ENCODE measurements at places on chromosomes 4 and X.

DNA sequence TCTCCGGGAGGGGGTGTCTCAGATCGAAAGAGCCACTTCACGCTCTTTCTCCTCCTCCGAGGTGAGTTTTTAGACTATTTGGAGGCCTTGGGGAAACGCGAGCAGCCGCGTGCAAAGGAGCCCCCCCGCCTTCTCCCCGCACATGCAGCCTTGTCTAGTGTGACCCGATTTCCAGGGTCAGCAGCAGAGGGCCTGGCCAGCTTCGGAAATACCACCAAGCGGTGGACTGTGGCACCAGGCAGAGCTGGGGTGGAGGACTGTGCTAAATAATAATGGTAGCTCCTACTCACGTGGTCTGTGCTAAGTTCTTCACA is 79.3 kb upstream of the BCOR start:
- no peak for DNase-seq

- DNase-seq: peak; percentile 4
Observed at GRCh38 chr4:147518846-147519767, 38.2 kb downstream of the EDNRA start.

DNA sequence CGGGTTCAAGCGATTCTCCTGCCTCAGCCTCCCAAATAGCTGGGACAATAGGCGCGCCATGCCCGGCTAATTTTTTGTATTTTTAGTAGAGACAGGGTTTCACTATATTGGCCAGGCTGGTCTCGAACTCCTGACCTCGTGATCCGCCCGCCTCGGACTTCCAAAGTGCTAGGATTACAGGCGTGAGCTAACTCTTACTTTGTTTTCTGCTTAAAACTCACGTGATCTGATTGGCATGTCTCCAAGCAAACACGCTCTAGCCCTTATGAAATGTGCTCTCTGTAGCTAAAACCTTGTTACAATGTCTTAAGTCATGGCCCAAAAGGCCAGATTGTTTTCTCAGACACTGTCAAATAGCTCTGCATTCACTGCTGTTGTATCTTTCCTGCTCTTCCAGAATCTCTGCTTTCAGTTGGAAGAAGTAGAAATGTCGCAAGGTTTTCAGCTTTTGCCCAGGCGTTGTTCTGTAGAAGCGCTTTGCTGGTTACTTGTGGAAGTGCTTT is 39.7 kb upstream of the OGT start:
- no peak for DNase-seq

GRCh38 chr4:41122775-41123174 is 91.6 kb downstream of the APBB2 start:
- no peak for DNase-seq

- no peak for DNase-seq
Observed at GRCh38 chr4:175280153-175280552, 362.0 kb downstream of the ADAM29 start.

GRCh38 chr4:89295415-89295927 is 12.1 kb downstream of the GPRIN3 start:
- DNase-seq: no peak

- no peak for DNase-seq
Observed at GRCh38 chrX:20237864-20238263, 28.8 kb downstream of the RPS6KA3 start.

- no peak for DNase-seq
Observed at GRCh38 chrX:48460606-48461005, 9.5 kb downstream of the SLC38A5 start.

- DNase-seq: no peak
Observed at GRCh38 chr4:98501383-98501782, 157.0 kb downstream of the TSPAN5 start.

- DNase-seq: no peak
Observed at GRCh38 chr4:140004549-140004895, 149.5 kb downstream of the MAML3 start.

DNA sequence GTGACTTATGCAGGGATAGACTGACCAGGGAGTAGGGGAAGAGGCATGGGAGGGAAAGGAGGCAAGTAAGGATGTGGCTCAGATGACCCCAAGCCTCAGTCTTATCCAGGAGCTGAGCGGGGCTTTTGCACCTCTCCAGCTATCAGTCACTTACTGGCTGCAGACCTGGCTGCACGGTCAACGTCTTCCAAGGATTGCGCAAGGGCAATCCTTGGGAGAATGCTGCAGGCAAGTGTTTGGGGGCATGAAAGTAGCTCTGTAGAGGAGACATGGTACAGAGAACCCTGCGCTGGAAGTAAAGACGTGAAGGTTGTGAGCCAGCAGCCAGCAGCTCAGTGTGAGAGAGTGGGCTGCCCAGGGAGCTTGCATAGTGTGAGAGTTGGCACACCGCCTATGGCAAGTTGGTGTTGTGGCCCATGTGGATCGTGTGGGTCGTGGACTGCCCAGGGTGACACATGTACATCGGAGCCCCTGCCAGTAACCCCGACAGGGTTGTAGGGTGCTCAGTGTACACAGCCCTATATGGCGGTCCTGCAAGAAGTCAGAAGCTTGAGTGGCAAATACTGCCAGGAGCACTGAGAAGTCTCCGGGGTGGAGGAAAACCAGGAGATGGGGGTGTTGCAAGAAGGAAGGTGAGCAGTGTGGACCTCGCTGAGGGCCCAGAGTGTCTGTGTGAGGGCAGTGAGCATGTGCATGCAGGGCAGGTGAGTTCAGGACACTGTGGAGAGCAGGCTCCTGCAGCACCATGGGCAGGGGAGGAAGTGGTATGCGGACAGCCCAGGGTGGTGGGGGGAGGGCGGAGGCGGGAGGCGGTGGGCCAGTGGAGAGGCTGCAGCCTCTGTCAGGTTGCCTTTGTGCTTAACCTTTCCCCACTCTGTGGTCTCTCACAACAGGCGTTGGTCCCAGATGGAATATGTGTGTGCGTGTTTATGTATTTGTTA is 50.9 kb downstream of the KIT start:
- no peak for DNase-seq

DNA sequence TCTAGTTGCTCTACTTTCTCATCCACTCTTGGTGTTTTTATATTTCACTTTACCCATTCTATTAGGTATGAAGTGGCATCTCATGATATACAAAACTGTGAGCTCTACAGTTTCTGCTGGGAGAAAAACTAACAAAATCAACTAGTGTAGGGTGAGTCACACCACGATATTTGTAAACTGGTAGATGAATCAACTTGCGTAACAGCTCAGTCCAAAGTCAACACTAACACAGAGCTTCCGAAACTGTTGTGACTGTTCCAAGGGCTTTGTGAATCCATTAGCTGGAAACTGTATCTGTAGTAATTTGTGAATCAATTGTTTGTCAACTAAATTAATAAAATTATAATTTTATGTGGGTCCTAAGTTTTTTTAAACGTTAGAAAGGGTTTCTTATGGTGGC is 119.8 kb upstream of the TSPAN5 start:
- no peak for DNase-seq

GRCh38 chr4:125062115-125063050 is 252.4 kb upstream of the FAT4 start:
- no peak for DNase-seq

GRCh38 chrX:148695255-148695654 is 194.8 kb downstream of the AFF2 start:
- DNase-seq: no peak

DNA sequence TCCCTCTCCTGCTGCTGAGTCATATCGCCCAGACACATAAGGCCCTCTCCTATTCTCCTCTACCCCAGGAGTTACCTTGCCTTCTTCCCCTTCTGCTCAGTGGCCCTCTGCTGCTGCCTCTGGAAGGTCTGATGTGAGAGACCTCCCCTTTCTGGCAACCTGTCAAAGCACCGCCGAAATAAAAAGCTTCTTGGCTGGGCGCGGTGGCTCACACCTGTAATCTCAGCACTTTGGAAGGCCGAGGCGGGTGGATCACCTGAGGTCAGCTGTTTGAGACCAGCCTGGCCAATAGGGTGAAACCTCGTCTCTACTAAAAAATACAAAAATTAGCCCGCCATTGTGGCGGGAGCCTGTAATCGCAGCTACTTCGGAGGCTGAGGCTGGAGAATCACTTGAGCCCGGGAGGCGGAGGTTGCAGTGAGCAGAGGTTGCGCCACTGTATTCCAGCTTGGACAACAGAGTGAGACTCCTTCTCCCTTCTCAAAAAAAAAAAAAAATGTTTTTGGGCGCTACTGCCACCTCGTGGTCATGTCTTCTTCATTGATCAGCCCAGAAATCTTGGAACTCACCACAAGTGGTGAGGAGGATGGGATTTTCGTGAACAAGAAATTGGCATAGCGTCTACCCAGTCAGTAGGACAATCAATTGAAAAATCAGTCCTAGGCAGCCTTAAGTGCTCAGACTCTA is 8.6 kb upstream of the ZXDA start:
- no peak for DNase-seq

DNA sequence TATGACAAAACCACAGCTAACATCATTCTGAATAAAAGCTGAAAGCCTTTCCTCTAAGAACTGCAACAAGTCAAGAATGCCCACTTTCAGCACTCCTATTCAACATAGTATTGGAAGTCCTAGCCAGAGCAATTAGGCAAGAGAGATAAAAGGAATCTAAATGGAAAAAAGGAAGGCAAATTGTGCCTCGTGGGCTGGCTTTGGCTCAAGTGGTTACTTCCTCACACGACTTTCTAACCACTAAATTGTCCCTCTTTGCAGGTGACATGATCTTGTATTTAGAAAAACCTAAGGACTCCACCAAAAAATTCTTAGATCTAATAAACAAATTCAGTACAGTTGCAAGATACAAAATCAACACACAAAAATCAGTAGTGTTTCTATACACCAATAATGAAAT is 57.2 kb downstream of the SCML2 start:
- DNase-seq: no peak

DNA sequence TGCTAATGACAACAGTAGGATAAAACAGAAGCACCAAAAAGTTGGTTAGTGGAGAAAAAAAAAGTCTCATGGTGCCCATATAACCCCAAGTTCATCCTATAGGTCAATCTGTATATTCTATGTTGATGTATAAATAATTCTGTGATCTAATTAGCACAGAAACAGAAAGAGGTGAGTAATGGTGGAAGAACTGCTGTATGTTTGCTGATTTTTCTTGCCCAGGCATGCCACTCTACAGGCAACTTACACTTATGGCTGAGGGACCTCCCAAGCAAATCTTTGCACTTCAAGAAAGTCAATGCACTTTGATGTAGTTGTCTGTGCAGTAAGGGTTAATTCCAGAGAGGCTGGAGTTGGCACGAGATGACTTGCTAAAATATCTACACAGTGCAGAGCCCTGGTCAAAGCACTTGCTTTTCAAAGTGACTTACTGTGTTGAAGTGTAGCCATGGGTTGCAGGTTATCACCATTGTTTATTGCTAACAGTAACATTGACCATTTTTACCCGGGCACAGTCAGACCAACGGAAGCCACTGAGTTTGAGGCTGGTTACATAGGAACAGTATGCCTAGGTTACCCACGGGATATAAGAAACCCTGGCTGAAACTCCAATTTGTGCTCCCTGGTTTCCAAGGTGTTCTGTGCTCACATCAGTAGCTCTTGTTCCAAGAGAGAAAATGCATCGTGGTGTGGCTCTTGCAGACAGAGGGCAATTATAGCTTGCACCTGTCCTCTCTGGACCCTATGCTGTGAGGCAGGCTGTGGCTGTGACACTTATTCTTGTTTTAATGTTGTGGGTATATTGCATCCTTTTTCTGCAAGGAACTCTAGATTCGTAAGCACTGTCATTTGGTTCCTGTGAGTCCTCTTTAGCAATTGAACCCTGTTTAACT is 141.3 kb upstream of the FTHL17 start:
- DNase-seq: no peak

DNA sequence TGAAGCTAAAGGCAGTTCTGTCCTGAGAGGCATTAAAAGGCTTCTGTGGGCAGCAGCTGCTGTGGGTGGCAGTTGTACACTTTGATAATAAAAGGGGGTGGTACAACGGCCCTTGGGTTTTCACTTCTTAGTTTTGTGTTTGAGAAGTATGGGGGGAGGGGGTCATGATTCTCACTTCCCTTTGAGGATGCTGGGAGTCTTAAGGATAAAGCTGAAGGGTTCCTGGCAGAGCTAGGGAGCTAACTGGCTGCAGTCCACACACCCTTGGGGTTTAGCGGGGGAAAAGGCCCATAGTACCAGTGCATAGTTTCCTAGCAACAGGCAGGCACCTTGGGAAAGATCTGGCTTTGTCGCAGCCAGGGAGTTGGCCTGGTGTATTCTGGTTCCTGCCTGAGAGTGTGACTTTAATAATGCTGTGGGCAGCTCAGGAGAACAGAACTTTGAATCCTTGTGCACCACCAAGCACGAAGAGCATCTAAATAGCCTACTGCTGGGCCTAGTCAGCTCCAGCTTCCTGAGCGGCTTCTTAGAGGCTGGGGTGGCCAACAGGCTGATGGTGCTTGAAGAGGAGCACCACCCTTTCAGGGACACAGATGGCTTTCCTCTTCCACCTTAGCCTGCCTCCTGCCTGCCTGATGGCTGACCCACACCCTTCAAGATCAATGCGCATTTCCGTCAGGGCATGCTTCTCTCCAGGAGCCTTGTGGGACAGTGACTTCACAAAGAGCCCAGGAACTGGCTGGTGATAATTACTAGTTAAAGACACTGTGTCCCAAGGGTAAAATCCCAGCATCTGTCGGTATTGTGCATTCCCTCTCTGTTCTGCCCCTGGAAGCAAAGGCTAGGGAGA is 12.5 kb downstream of the ZBTB33 start:
- no peak for DNase-seq

- DNase-seq: no peak
Observed at GRCh38 chrX:39767446-39767845, 330.3 kb downstream of the BCOR start.

- DNase-seq: no peak
Observed at GRCh38 chrX:23779025-23779424, 3.9 kb upstream of the SAT1 start.

Measured in stimulated activated CD8-positive, alpha-beta memory T cell treated with anti-CD3 and anti-CD28 coated beads, Interleukin-15, amount 100 ng/mL, for 1 hour (primary cell).